NCI-H1930 (cell line): ENCODE measurements at places on chromosomes 3 and 15.

- DNase-seq, result no peak
Observed at GRCh38 chr3:42639192-42639591, 14.3 kb upstream of the ZBTB47 start.

DNA sequence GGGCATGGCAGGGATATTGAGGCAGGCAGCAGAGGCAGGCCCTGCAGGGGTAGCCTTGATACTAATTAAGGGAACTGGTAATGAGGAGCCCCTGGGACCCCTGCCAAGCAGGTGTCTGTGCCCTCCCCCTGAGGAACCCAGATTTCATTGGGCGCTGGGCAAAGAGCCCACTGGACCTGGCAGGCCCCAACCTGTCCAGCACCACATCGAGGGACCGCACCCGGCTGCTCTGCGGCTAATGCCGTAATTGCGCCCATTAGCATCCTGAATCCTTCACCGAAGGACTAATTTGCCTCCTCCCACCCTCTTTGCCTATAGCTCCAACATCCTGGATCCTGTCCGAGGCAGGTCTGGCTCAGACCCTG is 13.7 kb upstream of the SEMA3B start:
- no peak for DNase-seq

GRCh38 chr15:89244574-89244903 is 760 bp downstream of the FANCI start:
- DNase-seq, result no peak

GRCh38 chr3:160801386-160802118 is 45.5 kb downstream of the PPM1L start:
- no peak for DNase-seq

GRCh38 chr15:64746356-64746755 is 29.0 kb downstream of the RBPMS2 start:
- DNase-seq, result no peak

DNA sequence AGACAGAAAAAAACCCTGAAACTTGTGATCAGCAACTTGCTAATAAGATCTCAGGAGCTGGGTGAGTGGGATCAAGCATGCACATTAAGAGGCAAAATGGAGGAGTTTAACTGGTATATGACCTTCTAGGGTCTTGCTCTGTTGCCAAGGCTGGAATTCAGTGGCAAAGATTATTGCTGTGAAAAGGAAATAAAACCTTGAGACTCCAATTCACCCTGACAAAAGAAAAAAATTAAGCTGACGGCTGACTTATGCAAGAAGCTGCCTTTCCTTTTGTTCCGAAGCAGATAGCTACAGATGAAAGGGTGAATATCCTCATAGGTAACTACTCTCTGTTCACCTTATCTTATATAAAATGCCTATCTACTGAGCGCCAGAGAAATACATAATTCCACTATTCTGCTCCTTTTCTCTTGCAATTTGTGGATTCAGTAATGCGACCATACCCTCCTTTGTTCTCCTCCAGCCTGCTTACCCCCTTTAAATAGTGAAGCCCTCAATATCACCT is 68.9 kb downstream of the HERC1 start:
- no peak for DNase-seq

DNA sequence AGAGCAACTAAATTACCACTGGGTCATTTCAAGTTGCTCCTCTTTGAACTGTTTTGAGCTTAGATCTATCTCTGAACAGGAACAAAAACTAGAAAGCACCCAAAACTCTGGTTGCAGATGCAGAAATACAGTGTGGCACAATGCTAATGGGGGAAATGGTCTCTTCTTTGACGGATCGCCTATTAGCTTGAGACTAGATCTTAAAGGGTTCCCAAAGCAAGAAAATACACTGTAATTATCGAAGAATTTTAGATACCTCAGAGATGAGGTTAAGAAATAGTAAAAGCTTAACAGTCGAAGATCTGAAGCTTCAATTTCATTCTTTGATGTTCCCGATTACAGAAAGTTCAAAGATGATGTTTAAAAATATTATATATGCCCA is 818 bp downstream of the PPP1R2 start:
- DNase-seq, result no peak

GRCh38 chr15:29616512-29616911 is 205.8 kb downstream of the TJP1 start:
- no peak for DNase-seq

GRCh38 chr3:168424059-168424734 is 328.5 kb upstream of the GOLIM4 start:
- no peak for DNase-seq
